CD4-positive, alpha-beta T cell treated with Interleukin-10 for 1 hour (primary cell): ENCODE measurements at places on chromosomes 5 and 9.

DNA sequence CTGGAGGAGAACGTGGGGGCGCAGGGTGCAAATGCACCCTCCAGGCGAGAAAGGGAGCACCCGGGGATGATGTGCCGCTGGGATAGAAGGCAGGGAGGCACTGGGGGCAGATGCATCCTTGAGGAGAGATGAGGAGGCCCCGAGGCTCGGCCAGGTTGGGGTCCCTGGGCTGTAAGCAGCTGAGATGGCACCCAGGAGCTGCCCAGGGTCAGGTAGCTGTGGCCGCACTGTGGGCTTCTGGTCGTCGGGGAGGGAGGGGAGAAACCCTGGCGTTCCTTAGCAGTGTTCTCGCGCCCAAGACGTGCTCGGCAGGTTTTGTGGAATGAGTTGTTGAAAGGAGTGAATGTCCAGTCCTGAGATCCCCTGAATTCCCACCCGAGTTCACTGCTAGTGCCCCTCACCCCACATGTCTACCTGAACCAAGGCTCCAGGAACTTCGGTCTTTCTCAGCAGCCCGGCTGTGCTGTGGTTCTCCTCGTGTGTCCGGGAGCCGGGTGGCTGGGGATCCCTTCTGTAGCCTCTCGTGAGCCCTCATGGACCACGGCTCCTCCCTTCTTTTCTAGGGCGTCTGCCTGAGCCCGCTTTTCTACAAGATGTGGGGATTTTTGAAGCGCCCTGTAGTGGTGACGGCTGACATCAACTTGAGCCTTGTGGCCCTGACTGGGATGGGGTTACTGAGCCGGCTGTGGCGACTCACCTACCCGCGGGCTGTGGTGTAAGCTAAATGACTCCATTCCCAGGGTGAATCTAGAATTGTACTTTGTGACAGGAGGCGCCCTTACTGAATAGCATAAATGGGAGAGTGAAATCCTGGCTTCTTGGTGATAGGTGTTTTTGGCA, 1.1 kb downstream of the POMT1 start:
- DNase-seq: peak; percentile 65

- no peak for DNase-seq
These were observed 73.2 kb downstream of the KIAA1958 start for GRCh38 chr9:112559629-112560413.

DNA sequence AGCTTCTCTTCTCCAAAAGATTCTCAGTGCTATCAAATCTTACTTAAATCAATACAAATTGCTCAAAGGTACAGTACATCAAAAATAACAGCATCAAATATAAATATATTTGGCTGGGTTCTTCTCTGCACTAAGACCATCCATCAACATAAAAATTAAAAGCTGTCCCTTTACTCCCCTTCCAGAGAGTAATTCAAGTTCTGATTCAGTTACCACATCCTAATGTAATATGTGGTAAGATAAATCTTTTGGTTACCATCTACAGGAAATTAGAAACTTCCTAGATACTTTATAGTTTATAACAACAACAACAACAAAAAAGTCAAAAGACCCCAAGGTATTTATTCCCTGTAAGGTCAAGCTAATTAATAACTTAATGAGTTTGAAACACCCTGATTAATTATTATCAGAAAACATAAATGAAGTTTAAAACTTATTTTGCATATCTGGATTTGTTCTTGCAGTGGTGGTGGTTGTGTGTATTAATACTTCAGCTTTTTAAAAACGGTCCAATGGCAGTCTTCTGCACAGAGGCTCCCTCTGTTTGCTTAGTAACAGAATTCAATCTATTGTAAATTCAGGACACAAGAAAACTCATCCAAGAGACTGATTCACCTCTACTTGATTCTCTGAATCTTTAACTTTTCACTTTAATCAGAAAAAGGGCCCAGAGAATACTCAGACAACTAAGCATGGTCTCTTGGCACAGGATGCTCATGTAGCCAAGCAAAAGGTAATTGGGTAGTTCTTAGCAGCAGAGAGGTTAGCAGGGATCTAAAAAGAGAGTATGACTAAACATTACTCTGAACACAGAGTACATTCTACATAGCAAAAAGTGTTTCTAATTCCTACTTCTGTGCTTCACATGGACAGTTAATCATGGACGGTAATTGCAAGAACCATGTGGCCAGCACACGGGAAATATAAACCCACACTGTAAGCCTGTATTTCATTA, 20.1 kb downstream of the DIAPH1 start:
- DNase-seq: no peak

DNA sequence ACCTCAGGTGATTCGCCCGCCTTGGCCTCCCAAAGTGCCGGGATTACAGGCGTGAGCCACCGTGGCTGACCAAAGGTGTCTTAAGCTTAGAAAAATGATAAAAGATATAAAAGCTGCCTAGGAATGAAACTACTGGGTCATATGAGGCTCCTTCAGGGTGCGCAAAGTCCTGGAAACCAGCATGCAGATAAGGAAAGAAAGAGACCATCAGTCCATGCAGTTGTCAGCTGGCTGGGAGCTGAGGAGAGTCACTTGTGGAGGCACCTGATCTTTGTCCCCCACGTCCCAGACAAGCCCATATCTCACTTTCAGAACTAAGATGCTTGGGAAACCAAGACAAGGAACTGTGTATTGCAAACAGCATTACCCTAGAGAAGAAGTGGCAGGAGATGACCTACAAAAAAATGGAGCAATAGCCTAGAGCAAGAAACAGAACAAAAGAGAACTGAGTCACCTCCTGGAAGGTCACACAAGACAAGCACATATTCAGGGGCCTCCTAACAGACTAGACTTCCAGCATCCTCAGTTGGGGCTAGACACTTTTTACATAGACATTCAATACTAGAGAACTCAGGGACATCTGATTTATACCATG, 2.8 kb upstream of the CCDC125 start:
- DNase-seq: no peak

- DNase-seq: no peak
These were observed 49.2 kb downstream of the FAM240B start for GRCh38 chr9:38670542-38671371.

DNA sequence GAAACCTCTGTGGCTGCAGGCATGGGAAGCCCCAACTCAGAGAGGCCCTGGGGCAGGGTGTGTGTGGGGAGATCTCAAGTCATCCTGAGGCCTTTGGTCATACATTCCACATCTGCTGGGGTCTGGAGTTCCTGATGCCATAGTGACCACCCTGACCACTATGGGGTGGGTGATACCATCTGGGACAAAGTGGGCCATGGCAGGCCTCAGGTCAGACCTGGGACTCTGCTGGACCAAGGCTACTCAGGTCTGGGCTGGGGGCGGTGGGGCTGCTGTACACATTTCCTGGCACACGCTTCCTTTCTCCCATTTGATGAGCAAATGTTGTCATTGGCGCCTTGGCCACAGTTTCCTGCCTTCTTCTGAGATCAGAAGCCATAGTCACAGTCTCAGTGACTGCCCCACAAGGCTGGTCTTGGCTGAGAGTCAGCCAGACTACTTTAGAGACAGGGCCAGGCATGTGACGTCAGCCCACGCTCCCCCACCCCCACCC, 15.1 kb upstream of the ACSL6 start:
- peak; percentile 74 for DNase-seq

DNA sequence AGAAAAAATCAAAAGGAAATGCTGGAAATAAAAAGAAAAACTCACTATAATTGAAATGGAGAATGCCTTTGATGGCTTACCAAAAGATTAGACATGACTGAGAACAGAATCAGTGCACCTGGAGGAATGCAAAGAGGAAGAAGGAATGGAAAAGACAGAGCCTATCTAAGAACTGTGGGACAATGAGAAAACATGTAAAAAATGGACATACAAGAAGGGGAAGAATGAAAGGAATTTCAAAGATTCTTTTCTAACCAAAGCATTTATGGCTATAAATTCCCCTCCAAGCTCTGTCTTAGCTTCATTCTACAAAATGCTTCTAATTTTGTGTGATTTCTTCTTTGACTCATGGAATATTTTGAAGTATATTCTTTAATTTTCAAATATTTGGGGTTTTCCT, 47.5 kb upstream of the CLK4 start:
- no peak for DNase-seq

DNA sequence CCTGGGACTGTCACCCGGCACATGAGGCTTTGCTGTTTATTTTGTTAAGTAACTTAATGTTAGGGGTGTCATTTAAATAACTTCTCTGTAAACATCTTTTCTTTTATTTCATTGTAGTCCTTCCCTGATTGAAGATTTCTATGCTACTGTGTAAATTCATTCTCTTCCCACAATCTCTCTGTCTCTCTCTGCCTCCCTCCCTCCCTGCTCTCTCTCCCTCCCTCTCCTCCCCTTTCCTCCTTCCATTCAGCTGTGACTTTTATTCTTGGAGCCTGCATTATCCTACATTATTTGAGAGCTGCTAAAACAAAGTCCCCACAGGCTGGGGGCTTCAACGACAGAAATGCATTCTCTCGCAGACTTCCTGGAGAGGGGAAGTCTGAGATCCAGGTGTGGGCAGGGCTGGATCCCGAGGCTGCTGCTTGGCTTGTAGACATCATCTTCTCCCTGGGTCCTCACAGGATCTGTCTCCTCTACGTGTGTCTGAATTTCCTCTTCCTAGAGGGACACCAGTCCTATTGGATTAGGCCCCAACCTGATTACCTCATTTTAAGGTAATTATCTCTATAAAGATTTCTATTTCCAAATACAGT, 18.4 kb downstream of the UBE2QL1 start:
- DNase-seq: no peak
